ENCODE measurements at places on chromosomes 5 and 9.

DNA sequence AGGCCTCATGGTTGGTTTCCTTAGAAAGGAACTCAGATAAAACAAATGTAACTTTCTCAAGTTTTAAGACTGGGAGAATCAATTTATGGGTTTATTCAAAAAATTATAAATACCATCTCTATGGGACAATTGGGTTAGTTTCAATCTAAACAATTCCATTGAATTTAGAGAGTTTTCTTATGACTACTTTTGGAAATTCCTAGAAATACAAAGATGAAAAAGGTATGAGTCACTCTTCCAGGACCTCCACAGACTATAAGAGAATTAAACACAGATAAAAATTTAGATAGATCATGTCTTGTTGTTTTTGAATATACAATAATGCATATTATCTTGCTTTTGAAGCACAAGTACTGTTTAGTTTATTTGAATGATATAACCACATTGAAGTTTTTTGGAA, 188.7 kb downstream of the CHSY3 start:
- DNase-seq, result peak; percentile 9

GRCh38 chr5:416636-416960, 26.4 kb upstream of the EXOC3 start:
- DNase-seq, result no peak

DNA sequence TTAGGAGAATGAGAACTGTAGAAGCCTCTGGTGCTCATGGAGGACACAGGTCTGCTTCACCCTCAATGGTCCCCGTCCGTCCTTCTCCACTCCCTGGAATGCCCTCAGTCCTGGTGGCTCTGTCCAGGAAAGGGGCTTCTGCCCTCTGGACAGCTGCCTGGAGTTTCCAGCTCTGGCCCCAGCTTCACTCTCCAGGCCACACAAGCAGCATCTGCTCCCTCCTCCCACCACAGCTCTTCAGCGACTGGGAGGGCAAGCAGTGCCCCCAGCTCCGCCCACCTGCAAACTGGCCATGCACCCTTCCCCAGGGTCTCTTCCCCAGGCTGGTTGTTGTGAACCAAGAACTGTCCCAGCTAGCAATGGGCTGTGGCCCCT, 4.7 kb downstream of the SARDH start:
- DNase-seq, result no peak

DNA sequence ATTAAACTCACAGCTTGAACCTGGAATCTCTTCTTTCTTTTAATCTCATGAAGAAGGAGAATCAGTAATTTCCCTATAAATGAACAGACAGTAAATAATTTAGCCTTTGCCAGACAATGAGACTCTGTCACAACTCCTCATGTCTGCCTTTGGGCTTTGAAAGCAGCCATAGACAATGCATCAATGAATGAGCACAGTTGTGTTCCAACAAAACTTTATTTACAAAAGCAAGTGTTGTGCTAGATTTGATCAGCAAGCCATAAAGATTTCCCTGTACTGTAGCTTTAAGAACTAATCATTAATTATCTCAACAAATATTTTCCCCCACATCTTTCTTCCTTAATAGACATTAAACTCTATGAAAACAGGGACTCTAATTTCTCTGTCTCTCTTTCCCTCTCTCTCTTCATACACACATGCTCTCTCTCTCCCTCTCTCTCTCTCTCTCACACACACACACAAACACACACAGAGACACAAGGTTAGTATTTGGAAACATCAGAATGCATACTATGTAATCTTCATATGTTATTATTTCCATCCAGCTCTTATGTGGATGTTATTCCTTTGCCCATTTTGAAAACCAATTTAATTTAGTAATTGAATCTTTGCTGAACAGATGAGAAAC, 1209.8 kb upstream of the CDH6 start:
- DNase-seq, result no peak

- DNase-seq, result peak; percentile 6
Observed at GRCh38 chr5:91417219-91417618, 34.1 kb upstream of the ARRDC3 start.

DNA sequence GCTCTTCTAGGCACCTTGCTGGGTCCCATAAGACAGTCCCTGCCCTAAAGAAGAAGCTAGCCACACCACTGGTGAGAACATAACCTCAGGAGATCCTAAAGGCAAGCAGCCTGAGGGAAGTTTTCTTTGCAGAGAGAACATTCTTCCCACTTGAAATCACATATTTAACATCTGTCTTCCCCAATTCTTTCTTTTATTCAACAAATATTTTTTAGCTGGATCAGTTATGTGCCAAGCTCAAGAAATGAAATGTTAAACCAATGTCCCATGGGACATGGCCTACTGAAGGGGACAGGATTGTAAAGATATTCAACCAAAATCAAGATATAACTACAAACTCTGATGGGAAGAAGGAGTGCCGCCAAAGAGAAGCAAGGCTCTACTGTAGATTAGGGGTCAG, 36.5 kb downstream of the FOXI1 start:
- no peak for DNase-seq

DNA sequence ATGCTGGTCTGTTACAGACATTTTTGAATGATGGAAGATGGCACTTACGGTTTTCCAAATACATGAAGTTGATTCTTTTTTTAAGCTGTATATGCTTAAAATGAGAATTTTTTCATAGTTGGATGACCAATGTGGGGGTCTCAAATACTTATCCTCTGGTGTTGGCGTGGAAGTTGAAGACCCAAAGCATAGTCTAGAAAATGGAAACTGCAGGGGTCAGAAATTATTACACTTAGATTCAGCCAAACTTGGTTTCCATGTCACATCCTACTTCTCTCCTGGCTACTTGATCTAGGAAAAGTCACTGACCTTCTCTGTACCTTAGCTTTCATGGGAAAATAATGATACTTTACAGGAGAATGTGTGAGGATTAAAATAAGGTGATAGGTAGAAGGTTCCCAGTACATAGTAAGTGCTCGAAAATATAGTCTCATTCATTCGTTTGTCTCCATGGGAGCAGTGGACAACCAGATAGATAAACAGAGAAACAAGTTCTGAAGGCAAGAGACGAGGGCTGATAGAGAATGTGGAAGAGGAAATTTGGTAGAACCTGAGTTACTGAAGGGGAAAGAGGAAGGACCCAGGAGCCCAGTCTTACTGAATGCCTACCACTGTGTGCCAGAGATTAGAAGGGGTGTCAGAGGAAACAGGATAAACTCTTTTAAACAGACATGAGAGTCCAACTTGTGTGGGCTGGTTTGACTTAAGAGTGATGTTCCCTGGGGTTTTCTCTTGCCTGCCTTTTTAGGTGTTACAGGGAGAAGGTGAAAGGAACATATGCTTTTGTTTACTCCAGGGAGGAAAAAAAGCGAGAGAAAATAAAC, 560.3 kb upstream of the KLF4 start:
- DNase-seq, result no peak

- no peak for DNase-seq
Observed at GRCh38 chr9:90818279-90818678, 16.7 kb downstream of the SYK start.

DNA sequence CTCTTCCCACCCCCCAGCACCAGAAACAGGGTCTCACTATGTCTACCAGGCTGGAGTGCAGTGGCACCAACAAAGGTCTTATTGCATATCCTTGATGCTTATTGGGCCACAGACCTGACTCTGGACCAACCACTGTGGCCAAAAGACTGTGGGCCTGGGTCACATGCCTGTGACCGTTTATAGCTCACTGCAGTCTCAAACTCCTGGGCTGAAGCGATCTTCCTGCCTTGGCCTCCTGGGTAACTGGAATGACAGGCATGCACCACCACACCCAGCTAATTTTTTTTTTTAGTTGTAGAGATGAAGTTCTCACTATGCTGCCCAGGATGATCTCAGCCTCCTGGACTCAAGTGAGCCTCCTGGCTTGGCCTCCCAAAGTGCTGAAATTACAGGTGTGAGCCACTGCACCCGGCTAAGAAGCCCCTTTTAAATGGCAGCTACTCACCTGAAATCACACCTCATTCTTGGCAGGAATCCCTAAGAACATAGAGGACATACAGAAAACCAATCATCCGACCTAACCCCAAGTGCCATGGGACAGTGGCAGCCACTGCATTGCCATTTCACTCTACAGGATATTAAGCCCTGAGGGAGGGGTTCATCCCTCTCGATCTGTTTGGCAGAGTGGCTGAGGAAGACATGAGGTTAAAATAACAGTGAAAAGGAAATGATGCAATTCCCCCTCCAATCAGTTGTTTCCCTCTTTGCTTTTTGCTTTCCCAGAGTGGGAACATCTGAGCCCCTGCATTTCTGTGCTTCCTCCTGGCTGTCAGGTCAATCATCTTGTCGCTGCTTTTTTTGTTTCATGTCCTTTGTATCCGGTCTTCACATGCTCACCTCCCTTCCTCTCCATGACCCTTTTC, 74.6 kb downstream of the LRRC70 start:
- no peak for DNase-seq

- no peak for DNase-seq
Observed at GRCh38 chr5:159240301-159240870, 22.7 kb upstream of the UBLCP1 start.

- DNase-seq, result no peak
Observed at GRCh38 chr9:10144355-10144754, 468.4 kb downstream of the PTPRD start.

DNA sequence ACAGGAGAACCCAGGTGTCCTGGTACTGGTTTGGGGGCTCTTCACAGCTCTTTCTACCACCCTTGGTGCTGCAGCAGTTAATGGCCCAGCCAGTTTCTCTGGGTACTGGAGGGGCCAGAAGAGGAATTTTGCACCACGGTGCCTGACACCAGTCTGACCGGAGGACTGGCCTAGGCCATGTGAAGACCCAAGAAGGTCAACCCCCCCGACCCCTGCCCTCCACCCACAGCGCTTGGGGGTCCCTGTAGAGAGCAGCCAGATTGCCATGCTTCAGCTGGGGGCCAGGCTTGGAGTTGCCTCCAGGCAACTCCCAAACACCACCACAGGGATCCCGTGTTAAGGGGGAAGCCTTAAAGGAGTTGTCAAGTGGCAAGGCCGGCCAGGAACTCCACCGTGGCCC, 6.2 kb downstream of the ARSI start:
- no peak for DNase-seq

Data from stromal cell of bone marrow (primary cell).